ENCODE measurements at places on chromosomes 16 and 17.
A peak's percentile ranks its signal among the peaks of the same experiment; 100 is the strongest.

- no peak for DNase-seq
- no peak overlapping the region for H3K27ac ChIP-seq
- no peaks in the 10 kb centered on the region for H3K4me1 ChIP-seq
- no peaks in the 10 kb centered on the region for H3K36me3 ChIP-seq
- H3K27me3 ChIP-seq = no peaks in the 10 kb centered on the region
Measured at GRCh38 chr16:47927330-47927729, 228.5 kb downstream of the ABCC12 start.

- no peaks in the 10 kb centered on the region for H3K36me3 ChIP-seq
- no peaks in the 10 kb centered on the region for H3K4me1 ChIP-seq
- no peak overlapping the region for H3K4me3 ChIP-seq
- DNase-seq = no peak
- peaks cover 70% of the 10 kb centered on the region for H3K27me3 ChIP-seq
- no peak overlapping the region for H3K27ac ChIP-seq
Measured at GRCh38 chr17:83111516-83112282, 32.3 kb downstream of the METRNL start.

DNA sequence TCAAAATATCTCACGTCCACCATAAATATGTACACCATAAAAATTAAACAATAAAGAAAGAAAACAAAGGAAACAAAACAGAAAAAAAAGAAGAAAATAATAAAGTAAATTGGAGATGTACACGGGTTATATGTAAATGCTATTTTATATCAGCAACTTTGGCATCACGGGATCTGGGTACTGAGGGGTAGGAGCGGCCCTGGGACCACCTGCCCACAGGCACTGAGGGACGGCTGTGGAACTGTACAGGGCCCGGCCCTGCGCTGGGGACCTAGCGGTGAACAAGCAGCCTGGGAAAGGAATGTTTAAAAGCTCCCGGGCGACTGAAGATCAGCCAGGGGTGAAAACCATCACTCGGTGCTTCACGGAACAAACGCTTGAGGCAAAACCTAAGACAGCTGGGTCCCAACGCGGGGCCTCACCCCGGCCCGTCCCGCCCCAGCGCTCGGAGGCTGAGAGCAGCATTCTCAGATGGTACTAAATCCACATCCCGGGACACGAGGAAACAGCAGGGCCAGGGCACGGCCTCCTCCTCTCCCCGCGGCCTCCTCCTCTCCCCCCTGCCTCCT is 31.2 kb downstream of the NXN start:
- H3K36me3 ChIP-seq = no peaks in the 10 kb centered on the region
- no peak overlapping the region for H3K4me3 ChIP-seq
- H3K27me3 ChIP-seq = peaks cover 26% of the 10 kb centered on the region
- H3K4me1 ChIP-seq = no peaks in the 10 kb centered on the region
- DNase-seq = no peak
- H3K27ac ChIP-seq = no peak overlapping the region

- H3K36me3 ChIP-seq = peaks cover 7% of the 10 kb centered on the region
- H3K27me3 ChIP-seq = no peaks in the 10 kb centered on the region
Measured at GRCh38 chr16:17205279-17206211, 265.2 kb downstream of the XYLT1 start.

DNA sequence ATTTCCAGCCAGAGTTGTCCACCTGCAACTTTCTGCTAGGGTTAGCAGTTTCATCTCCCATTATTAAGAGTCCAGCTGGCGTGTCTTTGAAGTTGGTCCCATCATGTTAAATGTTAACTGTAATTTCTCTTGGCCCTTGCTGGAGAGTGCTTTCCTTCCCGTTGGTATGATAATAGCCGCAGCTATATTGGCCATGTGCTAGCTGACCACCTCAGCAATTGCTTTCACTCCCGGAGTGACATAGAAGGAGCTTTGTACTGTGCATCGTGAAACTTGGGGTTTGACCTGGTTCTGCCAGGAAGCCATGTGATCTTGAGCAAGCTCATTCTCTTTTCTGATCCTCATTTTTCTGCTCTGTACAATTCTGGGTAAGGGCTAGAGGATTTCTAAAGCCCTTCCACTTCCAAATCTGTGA is 81.0 kb upstream of the TBX2 start:
- H3K4me1 ChIP-seq = no peaks in the 10 kb centered on the region
- peaks cover 8% of the 10 kb centered on the region for H3K36me3 ChIP-seq
- DNase-seq = no peak
- H3K27ac ChIP-seq = no peak overlapping the region

- DNase-seq = no peak
- H3K4me3 ChIP-seq = peak overlapping the region; percentile 81
- peaks cover 23% of the 10 kb centered on the region for H3K27me3 ChIP-seq
- H3K36me3 ChIP-seq = no peaks in the 10 kb centered on the region
- peaks cover 19% of the 10 kb centered on the region for H3K4me1 ChIP-seq
- H3K27ac ChIP-seq = no peak overlapping the region
Measured at GRCh38 chr17:382644-383533, 30.3 kb upstream of the RPH3AL start.

DNA sequence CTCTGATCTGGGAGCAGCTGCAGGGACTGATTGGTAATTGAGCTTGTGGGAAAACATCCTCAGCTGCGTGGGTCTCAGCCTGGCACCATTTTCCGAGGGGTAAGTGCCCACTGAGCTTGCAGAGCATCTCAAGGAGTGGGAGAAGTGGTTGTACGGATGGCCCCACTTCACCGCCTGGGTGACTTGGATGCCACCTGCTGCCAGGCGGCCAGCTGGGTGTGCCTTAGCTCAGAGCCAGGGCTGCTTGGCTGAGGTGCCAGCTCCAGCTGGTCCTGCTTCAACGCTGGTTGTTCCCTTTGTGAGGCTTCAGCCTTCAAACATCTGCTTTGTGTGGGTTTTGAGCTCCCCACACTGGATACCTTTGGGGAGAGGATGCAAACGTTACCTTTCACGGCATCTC is 482.7 kb upstream of the EEF2KMT start:
- H3K27me3 ChIP-seq = peaks cover 6% of the 10 kb centered on the region
- H3K27ac ChIP-seq = no peak overlapping the region
- DNase-seq = no peak
- H3K36me3 ChIP-seq = no peaks in the 10 kb centered on the region

DNA sequence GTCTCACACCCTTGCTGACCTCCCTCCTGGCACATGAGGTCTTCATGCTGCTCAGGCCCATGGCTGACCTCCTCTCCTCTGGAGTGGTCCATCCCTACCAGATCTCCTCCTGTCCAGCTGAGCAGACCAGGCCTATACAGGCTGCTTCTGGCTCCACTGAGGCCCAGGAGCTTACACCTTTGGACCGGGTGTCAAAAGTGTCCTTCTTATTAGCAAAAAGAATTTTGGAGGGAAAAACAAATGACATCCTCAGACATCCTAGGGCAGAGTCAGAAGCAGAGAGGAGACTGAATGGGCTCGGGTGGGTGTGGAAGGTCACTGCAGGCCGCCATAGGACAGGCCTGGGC is 38.1 kb downstream of the WSB1 start:
- peak overlapping the region; percentile 79 for H3K4me3 ChIP-seq
- H3K4me1 ChIP-seq = peaks cover 20% of the 10 kb centered on the region
- peak overlapping the region; percentile 94 for H3K27ac ChIP-seq

DNA sequence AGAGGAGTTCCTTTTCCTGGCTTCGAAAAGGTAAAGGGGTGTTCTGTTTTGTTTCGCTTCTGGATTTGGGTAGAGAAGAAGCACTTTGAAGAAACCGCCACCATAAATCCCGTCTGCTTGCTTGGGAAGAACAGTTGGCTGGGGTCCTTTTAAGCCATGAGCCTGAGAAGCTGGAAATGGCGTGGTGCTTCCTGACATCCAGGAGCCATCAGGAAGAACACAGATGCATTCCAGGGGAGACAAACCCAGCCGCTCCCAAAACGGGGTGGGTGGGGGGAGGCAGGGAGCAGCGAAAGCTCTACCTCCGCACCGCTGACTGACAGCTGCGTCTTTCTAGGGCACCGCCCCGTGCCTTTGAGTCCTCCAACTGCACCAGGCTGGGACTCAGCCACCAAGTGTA is 91.6 kb downstream of the ZDHHC7 start:
- peaks cover 7% of the 10 kb centered on the region for H3K36me3 ChIP-seq
- H3K27me3 ChIP-seq = peaks cover 34% of the 10 kb centered on the region
- H3K4me3 ChIP-seq = no peak overlapping the region
- H3K4me1 ChIP-seq = peaks cover 4% of the 10 kb centered on the region

DNA sequence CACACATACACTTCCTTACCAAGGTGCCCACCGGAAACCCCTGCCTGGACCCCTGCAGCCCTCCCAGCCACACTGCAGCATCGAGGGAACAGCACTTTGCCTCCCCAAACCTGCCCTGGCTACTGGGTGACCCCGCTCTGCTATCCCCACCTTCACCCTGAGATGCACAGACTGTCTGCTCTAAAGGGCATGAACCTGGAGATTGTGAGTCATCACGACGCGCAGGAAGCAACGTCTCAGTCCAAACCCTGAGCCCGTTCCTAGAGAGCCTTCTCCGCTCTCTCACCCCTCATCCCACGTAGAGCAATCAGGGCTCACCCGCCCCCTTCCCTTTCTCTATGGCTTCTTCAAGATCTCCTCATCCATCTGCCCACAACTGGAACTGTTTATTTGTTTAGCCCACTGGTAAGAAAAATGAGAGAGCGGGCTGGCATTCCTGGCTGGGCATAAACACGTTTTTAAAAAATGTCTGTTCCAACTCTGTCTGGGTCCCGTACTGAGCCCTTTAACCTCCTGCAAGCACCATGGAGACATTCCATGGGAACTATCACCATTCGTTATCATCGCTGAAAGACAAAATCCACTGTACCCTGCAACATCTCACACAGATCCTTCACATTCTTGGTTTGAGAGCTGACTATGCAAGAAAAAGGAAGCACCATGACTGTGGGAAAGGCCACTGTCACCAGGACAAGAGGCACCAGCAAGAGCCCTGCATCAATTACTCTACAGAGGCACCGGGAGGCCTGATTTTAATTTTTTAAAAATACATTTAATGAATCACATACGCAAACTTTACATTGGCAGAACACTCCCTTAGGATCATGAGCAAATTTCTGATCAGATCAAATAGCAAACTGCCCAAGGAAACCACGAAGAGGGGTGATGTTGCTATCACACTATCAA is 28.2 kb downstream of the ZFHX3 start:
- no peaks in the 10 kb centered on the region for H3K36me3 ChIP-seq
- H3K27me3 ChIP-seq = no peaks in the 10 kb centered on the region
- no peak overlapping the region for H3K27ac ChIP-seq
- H3K4me3 ChIP-seq = no peak overlapping the region
- peaks cover 18% of the 10 kb centered on the region for H3K4me1 ChIP-seq

DNA sequence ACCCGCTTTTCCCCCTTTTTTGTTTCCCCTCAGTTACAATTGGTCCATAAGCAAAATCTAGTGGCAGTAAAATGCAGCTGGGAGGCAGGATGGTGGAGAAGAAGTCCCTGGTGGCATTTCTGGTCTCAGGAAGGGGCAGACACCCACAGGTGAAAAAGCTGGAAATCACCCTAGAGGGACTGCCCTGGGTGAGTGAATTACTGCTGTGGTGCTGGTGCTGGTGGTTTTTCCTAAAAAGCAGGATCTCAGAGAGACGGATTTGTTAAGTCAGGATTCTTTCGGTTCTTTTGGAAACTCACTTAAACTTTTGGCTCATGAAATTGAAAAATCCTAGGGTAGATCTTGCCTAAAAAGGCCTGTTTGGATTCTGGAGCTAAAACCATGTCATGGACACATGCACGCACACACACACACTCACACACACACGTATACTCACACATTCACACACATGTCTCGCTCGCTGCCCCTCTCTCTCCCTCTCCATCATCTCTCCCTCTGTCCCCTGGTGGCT is 65.8 kb downstream of the NKD1 start:
- peaks cover 4% of the 10 kb centered on the region for H3K4me1 ChIP-seq
- no peaks in the 10 kb centered on the region for H3K27me3 ChIP-seq
- H3K4me3 ChIP-seq = no peak overlapping the region
- H3K27ac ChIP-seq = peak overlapping the region; percentile 44
- DNase-seq = no peak
- H3K36me3 ChIP-seq = no peaks in the 10 kb centered on the region

GRCh38 chr16:86075488-86075785 is 176.5 kb downstream of the IRF8 start:
- DNase-seq = no peak
- H3K4me3 ChIP-seq = no peak overlapping the region
- H3K4me1 ChIP-seq = no peaks in the 10 kb centered on the region
- no peaks in the 10 kb centered on the region for H3K36me3 ChIP-seq
- H3K27me3 ChIP-seq = peaks cover 38% of the 10 kb centered on the region

GRCh38 chr16:88781140-88782077 is 3.6 kb downstream of the PIEZO1 start:
- peaks cover 55% of the 10 kb centered on the region for H3K4me1 ChIP-seq
- no peaks in the 10 kb centered on the region for H3K27me3 ChIP-seq
- H3K4me3 ChIP-seq = peak overlapping the region; percentile 76
- no peaks in the 10 kb centered on the region for H3K36me3 ChIP-seq

- H3K27ac ChIP-seq = no peak overlapping the region
- peaks cover 17% of the 10 kb centered on the region for H3K36me3 ChIP-seq
- no peak for DNase-seq
- no peaks in the 10 kb centered on the region for H3K27me3 ChIP-seq
Measured at GRCh38 chr17:80296221-80296620, 35.6 kb downstream of the RNF213 start.

GRCh38 chr17:68514831-68515635 is 2.8 kb downstream of the PRKAR1A start:
- H3K4me1 ChIP-seq = peaks cover 50% of the 10 kb centered on the region
- peak; percentile 36 for DNase-seq
- H3K4me3 ChIP-seq = peak overlapping the region; percentile 21
- H3K36me3 ChIP-seq = peaks cover 33% of the 10 kb centered on the region
- H3K27me3 ChIP-seq = no peaks in the 10 kb centered on the region

DNA sequence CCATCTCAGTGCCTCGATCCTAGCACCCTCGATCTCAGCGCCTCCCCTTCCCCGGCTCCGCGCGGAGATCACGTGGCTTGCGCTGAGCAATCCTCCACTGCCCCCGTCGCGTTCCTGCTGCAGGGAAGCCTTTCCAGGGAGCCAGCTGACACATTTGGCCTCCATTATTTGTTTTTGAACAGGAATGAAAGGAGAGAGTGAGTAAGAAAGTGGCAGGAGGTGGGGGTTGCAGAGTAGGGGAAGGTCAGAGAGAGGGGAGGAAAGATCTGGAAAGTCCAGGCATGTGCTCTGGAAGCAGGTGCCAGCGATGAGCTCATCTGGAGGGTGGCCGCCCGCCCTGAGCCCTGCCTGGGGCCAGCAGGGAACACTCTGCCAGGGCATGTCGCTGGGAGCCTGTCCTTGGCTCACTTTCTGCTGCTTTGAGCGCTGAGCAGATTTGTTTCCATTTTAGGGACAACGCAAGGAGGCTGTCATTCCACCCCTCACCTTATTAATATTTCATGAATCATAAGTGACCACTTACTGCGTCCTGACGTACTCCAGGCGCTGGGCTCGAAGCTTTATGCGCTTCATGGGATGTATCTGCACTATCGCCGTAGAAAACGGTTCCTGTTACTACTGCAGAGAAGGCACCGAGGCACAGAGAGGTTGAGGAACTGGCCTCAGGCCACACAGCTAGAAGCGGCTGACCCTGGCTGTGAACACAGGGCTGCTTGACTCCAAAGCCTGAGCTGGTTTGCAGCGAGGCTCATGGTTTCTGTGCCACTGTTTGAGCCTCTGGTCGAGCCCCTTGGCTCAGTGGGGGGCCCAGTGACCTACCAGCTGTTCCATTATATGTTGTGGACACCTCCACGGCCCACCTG is 283.1 kb downstream of the SEC14L1 start:
- DNase-seq = no peak
- H3K4me3 ChIP-seq = no peak overlapping the region
- H3K27ac ChIP-seq = no peak overlapping the region
- no peaks in the 10 kb centered on the region for H3K36me3 ChIP-seq
- no peaks in the 10 kb centered on the region for H3K27me3 ChIP-seq

GRCh38 chr17:74856112-74856511 is 3.6 kb downstream of the GRIN2C start:
- no peak overlapping the region for H3K27ac ChIP-seq
- no peak overlapping the region for H3K4me3 ChIP-seq
- DNase-seq = no peak
- no peaks in the 10 kb centered on the region for H3K36me3 ChIP-seq

GRCh38 chr17:79624718-79625478 is 14.0 kb upstream of the RBFOX3 start:
- H3K36me3 ChIP-seq = no peaks in the 10 kb centered on the region
- H3K27me3 ChIP-seq = peaks cover 12% of the 10 kb centered on the region
- no peaks in the 10 kb centered on the region for H3K4me1 ChIP-seq
